ENCODE measurements at places on chromosomes 13 and 19.

DNA sequence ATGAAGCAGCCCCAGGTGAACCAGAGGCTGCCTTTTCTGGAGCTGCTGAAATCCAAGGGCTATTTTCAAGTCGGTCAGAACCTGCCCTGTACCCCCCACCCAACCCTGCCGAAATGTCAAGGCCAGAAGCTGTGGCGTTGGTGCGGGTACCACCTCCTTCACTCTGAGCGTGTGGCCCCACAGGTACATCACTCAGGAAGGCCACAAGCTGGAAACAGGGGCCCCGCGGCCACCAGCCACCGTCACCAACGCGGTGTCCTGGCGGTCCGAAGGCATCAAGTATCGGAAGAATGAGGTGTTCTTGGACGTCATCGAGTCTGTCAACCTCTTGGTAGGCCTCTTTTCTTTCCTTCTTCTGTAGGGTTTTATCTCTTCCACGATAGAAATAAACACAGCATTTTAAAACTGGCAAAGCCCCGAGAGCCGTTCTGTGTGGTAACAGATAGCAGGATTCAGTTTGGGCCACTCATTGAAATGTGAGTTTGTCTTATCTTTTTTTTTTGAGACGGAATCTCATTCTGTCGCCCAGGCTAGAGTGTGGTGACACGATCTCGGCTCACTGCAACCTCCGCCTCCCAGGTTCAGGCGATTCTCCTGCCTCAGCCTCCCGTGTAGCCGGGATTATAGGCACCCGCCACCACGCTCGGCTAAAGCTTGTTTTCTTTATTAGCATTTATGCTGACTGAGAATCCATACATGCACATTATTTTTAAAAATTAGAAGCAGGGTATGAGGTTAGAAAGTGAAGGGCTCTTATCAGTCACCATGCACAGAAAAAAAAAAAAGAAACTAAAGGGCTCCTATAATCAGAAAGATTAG, 11.3 kb downstream of the AP1M1 start:
- no peak for DNase-seq

DNA sequence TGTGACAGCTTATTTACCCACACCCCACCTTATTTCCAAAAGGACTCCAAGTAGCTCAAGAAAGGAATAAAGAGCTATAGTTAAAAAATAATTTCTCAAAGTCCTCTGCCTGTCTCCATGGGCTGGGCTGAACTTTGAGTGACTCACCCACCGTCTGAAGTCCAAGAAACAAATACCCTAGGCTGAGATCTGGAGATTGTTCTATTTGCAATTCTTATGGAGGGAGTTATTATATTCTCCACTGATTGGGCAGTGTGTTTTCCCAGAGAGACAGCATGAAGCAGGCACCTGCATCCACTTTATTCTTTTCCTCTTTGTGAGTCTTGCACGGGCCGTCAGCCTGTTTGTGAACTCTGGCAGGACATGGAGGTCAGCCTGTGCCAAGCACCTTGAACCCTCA, 63.2 kb downstream of the SHISA2 start:
- DNase-seq, result no peak

DNA sequence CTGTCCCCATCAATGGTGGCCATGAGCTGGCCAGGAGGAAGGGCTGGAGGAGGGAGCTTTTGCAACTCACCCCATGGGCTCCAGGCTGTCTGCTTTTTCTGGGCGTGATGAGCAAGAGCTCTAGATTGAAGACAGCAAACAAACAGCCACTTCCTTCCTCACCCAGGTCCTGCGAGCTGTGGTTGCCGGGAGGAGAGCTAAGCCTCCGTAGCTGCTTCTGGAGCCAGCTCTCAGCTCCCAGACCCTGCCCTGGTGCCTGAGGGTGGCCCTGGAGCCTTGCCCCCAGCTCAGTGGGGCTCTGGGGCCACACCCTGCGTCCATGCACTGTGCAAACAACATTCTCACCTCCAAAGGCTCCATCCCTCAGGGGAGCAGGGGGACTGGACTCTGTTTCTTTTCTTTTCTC, 6.2 kb downstream of the MYO1F start:
- no peak for DNase-seq

DNA sequence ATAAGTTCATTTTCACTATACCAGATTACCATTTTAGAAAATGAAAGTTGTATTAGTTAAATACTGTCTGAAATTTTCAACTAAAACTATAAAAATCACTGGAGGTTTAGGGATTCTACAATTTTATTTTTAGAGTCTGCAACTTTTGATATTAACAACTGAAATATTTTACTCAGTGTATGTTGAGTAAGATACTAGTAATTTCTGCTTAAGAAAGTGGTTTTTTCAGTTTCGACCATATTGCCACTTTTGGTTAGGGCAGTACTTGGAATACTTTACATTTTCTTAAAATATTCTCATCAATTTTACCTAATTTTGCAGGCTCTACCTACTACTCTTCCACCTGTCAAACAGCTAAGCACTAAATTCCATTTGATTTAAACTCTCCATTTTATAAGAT, 59.6 kb downstream of the KCNRG start:
- no peak for DNase-seq

DNA sequence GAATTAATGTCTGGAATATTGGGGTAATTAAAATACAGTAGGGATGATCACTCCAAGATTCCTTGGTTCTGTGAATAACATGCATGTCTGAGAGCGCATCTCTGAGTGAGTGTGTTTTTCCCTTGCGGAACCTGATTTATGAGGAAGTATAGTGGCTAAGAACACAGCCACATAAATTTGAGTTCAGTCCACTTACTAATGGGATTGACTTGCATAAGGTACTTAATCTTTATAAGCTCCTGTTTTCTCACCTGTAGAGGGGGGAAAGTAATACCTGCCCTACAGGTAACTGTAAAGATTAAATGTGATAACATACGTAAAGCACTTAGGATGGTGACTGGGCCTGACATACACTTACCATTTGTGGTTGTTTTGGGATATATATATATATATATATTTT, 60.8 kb downstream of the KLF5 start:
- no peak for DNase-seq
